ENCODE measurements at places on chromosomes 4 and X.

DNA sequence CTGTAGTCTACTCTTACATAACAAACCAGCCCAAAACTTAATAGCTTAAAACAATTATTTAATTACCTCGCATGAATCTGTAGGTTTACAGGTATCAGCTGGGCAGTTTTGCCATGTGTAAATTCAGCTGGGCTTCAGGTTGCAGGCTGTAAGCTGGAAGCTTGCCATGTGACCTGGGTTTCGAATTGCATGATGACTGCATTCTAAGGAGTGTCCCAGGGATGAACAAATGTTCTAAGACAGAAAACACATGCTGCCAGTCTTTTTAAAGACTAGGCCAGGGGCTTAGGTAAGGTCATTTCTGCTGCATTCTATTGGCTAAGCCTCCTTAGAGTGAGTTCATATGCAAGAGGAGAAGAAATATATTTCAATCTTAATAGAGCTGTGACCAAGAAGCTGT lies 44.8 kb downstream of the GRIA2 start:
- no peak for DNase-seq

GRCh38 chrX:115112411-115112810 lies 76.8 kb upstream of the RBMXL3 start:
- no peak for DNase-seq

- DNase-seq: no peak
These were observed 58.2 kb downstream of the NAA11 start for GRCh38 chr4:79267671-79268070.

DNA sequence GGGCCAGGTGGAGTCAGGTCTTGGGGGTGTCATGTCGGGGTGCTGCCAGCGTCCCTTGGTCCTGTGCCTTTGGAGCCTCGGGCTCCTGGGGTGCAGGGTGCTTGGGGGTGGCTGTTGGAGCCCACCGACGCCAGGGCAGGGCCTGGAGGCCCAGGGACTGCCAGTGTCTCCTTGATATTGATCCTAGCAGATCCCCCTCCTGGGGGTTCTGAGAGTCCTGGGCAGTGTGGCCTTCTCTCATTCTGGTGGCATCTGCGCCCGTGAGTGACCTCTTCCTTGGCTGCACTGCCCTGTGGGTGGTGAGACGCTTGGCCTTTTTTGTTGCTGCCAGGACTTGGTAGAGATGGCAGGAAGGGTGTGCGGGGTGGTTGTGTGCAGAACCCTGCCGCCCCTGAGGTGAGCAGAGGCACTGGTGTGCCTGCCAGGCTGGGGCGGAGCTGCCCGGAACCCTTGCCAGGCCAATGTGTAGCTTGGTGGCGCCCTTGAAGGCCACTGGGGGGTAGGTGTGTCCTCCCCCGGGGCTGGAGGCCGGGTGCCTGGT lies 7.0 kb downstream of the NAT8L start:
- DNase-seq: no peak

- DNase-seq: no peak
These were observed 103.7 kb downstream of the POU4F2 start for GRCh38 chr4:146742416-146742815.

GRCh38 chr4:40840255-40840984 lies 90.7 kb downstream of the NSUN7 start:
- no peak for DNase-seq

GRCh38 chrX:82534086-82534597 lies 973.9 kb upstream of the POU3F4 start:
- no peak for DNase-seq

DNA sequence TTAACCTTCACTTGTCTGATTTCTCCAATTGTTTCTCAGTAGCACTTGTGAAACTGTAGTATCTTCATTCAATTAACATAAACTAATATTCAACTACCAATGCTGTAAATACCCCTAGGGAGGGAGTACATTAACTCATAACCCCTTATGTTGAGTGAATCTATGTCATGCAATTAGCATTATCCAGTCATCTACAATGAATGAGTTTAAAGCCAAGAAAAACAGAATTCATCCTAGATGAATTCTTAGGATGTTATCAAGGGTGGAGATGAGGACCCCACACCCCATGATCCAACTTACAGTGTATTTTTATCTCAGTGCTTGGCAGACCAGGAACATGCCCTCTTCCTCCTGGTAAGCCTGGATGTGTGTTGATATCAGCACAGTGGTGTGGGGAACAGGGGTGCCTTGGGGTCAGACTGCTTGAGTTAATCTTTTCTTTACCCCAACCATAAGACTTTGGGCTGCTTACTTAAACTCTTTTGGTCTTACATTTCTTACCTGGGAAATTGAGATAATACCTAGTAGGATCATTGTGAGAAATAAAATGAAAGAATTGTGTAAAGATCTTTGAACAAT lies 62.1 kb upstream of the SCOC start:
- DNase-seq: no peak

GRCh38 chr4:39104255-39104654 lies 42.2 kb downstream of the KLHL5 start:
- no peak for DNase-seq

DNA sequence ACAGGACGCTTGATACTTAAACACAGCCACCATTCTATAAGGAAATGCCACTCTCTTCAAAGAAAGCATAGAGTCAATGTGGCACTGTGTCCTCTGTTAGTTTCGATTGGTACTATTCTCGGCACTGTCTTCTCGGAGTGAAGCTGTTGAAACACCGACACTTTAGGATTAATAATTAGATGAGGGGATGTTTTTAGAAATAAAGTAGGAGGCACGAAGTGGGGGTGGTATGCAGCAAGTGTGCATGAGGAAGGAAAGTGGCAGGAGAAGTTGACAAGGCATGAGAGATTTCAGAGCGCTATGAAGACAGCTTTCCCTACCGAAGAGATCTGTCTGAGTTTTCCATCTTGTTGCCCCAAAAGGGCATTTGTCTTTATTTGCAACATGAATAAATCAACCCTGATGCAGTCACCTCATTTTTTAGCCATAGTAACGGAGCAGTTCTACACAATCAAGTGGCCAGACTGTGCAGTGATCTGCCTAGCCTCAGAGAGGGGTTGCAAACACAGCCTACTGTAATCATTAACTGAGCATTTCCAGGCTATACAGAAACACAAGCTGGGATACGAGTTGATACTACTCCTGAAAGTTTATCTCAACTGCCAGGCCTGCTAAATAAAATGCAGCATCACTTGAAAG lies 8.3 kb downstream of the GPRIN3 start:
- DNase-seq: no peak

- no peak for DNase-seq
These were observed 66.8 kb downstream of the SPIN3 start for GRCh38 chrX:56928546-56928945.

- no peak for DNase-seq
These were observed 42.9 kb upstream of the HS3ST1 start for GRCh38 chr4:11471618-11472017.

DNA sequence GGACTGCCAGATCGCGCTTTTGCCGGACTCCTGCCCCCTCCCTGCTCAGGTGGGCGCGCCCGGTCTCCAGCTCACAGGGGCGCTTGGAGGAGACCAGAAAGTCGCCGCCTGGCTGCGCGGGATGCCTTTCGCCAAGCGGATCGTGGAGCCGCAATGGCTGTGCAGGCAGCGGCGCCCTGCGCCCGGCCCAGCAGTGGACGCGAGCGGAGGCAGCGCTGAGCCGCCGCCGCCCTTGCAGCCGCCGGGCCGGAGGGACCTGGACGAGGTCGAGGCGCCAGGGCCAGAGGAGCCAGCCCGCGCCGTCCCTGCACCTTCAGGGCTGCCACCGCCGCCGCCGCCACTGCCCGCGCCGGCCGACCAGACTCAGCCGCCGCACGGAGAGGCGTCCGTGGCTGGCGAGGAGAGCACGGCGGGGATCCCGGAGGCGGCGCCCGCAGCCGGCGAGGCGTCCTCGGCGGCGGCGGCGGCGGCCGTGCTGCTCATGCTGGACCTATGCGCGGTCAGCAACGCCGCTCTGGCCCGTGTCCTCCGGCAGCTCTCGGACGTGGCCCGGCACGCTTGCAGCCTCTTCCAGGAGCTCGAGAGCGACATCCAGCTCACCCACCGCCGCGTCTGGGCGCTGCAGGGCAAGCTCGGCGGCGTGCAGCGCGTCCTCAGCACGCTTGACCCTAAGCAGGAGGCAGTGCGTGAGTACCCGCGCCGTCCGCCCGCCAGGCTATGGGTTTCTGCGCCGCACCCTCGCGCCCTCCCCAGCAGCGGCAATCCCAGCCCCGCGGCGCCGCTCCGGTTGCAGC lies 834 bp downstream of the NHS start:
- peak; percentile 45 for DNase-seq

GRCh38 chr4:27836523-27836922 lies 975.9 kb downstream of the STIM2 start:
- DNase-seq: no peak

- DNase-seq: no peak
These were observed 30.2 kb downstream of the CRLF2 start for GRCh38 chrX:1182211-1182610.

DNA sequence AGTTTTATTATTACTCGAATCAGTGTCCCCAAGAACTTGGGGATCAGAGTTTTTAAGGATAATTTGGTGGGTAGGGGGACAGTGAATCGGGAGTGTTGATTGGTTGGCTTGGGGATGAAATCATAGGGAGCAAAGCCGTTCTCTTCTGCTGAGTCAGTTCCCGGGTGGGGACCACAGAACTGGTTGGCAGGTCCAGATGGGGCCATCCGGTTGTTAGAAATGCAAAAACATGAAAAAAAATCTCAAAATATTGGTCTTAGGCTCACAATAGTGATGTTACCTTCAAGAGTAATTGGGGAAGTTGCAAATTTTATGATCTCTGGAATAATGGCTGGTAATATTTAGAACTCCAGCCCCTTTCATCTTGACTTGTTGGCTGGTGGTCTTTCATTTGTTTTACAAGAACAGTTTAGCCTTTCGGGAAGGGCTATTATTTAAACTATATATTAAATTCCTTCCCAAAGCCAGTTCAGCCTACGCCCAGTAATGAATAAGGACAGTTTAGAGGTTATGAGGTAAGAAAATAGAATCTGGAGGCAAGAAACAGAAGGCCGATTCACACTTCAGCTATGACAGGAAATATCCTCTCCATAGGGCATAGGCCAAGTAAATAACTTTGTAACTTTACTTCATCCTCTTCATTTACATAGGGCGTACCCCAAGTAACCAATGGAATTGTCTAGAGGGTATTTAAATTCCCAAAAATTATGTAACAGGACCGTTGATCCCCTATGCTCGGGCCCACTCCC lies 164.1 kb upstream of the STS start:
- no peak for DNase-seq

- DNase-seq: no peak
These were observed 63.7 kb upstream of the PLAC1 start for GRCh38 chrX:134721766-134722532.

DNA sequence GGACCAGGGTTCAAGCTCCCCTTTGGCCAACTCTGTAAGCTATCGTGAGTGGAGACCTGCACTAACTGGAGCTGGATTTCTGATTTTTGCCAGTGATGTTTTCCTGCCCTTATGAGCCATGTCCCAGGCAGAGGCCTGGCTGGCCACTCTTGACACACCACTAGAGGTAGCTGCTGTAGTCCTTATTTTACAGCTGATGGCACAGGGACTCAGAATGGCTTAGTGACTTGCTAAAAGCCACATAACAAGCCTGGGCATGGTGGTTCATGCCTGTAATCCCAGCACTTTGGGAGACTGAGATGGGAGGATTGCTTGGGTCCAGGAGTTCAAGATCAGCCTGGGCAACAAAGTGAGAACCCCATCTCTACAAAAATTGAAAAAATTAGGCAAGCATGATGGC lies 33.4 kb downstream of the CYTL1 start:
- no peak for DNase-seq

DNA sequence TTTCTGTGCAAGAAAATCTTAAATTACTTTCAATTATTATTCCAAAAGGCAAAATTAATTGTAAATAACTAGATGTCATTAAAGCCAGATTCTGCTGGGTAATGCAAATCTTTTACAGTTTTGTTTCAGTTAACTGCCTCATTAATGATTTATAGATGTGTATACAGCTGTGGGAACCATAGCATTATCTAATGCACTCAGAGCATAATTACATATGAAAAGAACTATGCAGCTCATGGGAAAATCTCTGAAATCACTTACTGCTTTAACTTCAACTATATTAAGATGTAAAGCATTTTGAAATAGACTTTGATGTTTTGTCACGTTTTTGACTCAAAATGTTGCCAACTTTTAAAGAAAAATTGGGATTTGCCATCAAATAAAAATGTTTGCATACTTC lies 630.3 kb upstream of the KLHL4 start:
- no peak for DNase-seq

All from progenitor cell of endocrine pancreas (in vitro differentiated cells).